RCC 7860 (cell line): ENCODE measurements at places on chromosomes 3 and 15.
A peak's percentile ranks its signal among the peaks of the same experiment; 100 is the strongest.

- DNase-seq: no peak
Observed at GRCh38 chr15:25366058-25366457, 72.8 kb downstream of the UBE3A start.

DNA sequence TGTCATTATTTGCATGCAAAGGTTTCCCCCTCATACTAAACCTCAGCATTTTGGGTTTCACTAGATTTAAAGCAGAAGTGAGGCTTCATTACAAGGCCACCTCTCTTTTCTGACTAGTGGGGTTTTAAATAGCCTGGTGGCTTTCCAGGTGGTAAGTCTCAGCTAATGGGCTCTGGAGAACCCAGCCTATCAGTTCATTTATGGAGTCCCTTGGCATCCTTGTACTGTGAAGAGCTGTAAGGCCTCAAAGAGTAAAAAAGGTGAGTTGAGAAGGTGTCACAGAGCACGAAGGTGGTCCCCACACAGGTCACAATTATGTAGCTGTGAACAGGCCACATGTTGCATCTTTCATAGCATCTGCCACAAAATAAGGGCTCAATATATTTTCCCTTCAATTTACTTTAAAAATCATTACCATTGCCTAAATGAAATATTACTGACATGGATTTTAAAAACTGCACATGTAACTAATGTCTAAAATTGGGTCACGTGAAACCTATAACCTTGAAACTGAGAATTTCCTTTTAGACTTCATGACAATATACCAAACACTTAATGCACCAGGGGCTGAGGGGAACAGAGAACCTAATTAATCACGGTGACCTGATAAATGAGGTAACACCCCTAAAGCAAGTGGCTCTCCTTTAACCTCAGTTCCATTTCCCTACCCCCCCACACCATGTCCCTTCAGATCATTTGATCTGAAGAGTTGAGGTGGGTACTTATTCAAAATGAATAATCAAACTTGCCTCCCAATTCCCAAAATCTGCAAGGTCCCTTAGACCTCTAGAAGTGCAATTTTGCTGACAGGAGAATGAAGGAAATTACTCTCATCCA is 1.3 kb downstream of the NGLY1 start:
- DNase-seq: no peak

GRCh38 chr3:149377408-149378364 is at the start of gene TM4SF1:
Gene TM4SF1, minus strand, starts transcription at chr3:149377649. Its CDS starts 102 bp downstream, at chr3:149377547.
- DNase-seq: peak; percentile 99

DNA sequence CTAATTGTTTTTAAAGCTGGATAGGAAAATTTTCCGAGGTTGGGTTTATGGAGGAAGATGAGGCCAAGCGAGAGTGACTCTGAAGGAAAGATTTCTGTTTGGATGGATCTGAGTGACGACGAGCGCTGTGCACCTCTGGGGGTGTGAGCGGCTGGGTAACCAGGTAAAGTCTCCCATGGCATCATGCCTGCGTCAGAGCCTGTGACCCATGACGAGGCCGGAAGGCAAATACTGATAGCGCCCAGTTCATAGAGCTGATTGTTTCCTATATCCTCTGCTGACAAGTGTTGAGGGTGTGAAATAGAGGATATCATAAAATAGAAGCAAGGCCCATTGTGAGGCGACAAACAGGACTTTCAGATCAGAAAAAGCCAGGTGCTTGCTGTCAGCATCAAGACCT is 33.7 kb upstream of the MAGEF1 start:
- no peak for DNase-seq

DNA sequence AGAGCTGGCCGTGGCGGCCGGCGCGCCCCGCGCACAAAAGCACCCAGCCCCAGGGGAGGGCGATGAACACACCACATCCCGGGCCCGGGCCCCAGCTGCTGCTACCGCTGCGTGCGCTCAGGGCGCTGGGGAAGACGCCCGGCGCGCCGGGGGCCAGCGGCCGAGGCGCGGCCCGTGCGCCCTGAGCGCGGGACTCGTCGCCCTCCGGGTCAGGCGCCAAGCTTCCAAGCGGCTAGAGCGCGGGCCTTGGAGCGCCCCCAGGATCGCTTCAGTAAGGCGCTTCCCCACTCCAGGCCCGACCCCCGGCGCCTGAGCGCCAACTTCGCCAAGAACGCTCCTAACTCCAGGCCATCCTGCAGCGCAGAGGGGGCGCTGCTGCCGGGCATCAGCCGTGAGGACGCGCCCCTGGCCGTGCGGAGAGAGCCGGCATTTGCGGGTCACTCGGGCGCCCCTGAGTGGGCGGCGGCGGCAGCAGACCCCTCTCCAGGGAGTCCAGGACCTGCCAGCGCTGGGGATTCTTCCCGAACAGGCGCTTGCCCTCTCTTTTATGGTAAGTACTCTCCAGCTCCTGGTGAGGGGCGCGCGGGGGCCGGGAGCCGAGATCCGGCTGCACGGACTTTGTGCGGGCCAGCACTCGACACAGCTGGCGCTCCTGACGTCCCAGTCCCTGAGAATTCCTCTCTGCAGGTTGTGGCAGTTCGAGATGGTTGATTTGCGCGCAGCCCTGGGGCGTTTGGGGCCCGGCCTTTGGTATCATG is 475 bp downstream of the SPSB4 start:
- no peak for DNase-seq

DNA sequence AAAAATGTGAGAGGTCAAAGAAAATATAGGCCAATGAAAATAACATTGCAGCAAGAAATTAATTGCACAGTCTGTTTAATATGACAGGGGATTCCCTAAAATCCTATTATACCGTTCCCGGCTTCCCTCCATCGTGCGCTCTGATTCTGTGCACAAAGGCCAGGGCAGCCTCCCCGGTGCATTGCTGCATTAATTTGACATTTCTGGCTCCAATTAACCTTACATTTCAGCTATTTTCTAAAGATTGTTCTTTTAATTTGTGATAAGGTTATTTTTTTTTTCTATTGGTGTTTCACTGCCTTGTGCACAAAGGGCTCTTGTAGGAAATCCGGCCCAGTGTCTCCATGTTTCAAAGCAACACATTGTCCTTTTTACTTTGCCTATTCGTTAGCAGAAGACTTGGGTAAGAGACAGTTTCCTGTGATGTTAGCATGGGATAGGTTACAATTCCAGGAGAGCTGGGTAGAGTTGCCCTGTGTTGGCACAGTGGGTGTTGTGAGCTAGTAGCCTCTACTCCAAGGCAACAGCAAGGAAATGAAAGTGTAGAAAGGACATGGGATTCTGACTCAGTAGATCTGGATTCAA is 257.3 kb upstream of the IGF1R start:
- no peak for DNase-seq

DNA sequence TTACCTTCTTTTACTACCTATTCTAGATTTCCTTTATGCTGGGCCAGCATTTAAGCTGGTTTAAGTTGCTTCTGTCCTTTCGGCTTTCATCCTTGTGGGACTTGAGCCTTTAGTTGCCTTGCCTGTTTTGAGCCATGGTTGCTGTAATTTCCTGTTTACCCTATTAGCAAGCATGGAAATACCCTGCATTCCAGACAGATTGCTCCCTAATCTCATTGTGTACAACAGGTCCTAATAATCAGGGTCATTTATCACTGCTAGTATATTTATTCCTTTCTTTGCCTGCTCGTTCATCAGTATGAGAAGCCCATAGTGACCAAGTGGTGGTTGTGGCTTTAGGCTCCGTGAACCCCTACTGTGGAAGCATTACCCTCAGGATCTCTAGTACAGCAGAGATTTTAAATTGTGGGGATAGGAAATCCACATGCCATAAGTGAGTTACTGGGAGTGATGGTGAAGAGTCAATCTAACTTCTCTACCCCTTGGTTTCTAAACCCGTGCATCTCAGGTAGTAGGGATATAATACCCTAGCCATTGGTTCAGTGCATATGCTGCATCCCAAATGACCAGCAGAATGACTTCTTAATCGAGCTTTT is 31.9 kb downstream of the NCK1 start:
- DNase-seq: no peak

DNA sequence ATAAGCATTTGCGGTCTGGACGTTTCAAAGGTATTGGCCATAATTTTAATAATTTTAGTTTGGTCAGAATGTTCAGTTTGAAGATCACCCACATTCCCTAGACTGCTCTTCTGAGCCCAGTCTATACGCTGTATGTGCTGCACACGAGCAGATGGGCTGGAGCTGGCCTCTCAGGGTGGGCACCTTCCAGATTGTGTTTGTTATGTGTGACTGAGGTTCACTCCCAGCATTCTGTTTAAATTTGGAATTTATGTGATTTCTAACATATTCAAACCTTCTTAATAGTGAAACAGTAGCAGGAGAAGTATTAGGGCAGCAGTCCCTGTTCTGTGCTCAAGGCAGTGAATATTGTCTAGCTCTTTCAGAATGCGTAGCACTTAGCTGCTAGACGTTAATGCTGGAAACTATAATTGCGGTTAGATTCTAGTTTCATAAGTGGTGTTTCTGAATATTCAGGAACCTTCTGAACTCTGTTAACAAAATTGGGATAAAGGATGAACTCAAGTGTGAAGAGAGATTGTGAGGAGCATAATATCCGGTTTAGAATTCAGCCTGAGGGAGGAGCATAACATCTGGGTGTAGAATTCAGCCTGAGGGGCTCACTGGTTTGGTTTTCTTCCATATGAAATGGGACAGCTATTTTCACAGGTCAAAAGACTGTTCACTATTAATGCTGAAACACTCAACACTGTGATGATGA is 68.6 kb upstream of the RPL35A start:
- DNase-seq: no peak

GRCh38 chr3:63807961-63808565 is 11.0 kb upstream of the C3orf49 start:
- no peak for DNase-seq

- no peak for DNase-seq
Observed at GRCh38 chr3:103381296-103382079, 946.7 kb downstream of the ZPLD1 start.

DNA sequence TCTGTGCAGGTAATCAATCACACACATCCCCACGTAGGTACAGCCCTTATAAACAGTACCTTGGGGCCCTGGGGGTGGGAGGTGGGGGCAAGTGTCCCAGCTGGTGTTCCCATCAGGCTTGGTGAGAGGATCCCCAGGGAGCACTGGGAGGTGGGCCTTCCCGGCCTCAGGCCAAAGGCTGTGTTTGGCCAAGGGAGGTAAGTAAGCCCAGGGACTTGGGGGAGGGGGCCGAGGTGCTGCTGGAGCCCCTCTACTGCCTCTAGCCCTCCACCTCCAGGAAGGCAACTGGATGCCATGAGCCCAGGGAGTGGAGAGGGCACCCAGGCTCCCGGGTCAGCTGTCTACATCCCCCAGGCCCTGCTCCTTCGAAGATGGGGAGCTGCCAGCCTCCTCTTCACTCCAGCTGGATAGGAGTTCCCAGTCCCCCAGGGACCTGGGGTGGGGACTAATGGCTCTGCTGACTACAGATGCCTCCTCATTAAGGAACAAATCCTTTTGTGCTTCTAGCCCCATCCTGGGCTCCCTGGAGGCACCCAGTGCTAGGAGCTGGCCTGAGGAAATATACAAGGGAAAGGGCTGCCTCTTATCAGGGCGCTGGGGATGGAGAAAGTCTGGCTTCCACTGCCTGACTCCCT is 33.1 kb downstream of the RNU5B-1 start:
- DNase-seq: no peak

- DNase-seq: no peak
Observed at GRCh38 chr3:98731720-98732285, 31.3 kb upstream of the ST3GAL6 start.

DNA sequence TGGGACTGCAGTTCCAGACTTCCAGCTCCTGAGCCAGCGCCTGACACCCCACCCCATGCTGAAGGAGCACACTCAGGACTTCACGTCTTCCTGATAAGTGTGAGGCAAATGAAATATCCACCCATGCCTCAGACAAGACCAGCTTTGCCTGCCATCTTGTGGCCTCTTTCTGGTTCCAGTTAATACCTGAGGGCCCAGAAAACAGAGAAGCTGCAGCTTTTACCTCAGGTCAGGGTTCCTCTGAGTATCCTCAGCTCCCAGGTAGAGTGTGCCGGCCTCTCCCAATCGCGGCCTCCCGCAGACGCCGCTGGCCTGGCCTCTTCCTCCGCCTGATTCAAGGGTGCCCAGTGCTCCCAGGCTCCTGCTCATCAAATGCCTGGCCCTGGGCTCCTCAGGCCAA is 5.1 kb upstream of the KLHL6 start:
- DNase-seq: no peak

GRCh38 chr15:52143873-52144272 is 31.3 kb upstream of the BCL2L10 start:
- peak; percentile 94 for DNase-seq

GRCh38 chr3:125024817-125025216 is 31.0 kb downstream of the HEG1 start:
- DNase-seq: no peak

DNA sequence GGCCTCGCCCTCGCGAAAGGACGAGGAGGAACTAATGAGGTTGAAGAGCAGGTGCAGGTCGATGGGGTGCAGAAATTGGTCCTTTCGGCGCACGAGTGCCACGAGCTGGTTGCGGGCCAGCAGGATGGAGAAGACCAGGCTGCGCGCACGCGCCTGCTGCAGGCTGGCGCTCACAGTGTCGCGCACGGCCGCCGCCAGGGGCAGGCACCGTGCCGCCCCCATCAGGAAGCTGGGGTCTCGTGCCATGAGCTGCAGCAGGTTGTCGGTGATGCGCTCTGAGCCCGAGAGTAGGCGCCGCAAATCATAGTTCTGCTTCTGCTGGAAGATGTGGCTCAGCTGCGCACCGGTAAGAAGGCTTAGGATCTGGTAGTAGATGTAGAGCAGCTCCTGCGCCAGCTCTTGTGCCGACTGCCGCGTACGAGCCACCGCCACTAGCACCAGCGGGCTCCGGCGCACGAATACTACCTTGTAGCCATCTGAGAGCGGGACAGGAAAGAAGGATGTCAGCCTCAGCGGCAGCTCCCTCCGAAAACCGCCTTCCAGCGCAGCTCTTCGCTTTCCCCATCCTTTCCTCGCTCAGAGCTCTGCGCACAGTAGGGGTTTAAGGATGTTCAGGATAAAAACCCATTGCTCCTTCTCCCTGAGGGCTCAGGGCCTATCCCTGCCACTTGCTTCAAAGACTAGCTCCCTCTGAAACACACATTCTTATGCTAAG is 6.9 kb upstream of the MST1R start:
- DNase-seq: no peak

DNA sequence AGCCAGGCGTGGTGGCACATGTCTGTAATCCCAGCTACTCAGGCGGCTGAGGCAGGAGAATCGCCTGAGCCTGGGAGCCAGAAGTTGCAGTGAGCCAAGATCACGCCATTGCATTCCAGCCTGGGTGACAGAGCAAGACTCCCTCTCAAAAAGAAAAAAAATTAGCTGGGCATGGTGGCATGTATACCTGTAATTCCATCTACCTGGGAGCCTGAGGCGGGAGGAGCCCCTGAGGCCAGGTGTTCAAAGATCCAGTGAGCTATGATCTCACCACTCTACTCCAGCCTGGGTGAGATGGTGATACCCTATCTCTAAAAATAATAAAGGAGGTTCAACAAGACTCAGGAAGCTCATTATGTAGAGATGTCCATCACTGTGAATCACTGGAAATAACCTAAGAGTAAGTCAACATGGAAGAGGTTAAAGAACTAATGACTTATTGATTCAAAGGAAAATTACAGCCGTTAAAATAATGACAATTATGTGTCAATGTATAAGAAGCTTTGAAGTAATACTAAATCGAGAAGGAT is 19.8 kb upstream of the RAB7A start:
- no peak for DNase-seq

GRCh38 chr15:64045101-64045435 is 1.2 kb downstream of the DAPK2 start:
- no peak for DNase-seq
